Epithelial cell of umbilical artery (primary cell): ENCODE measurements at places on chromosomes 2 and 18. TPM values are rescaled to one million over a fixed set of nuclear protein-coding genes. Genes with fewer than 3 reads are reported as not detected.

RPL37A gene
- 667 and 1,719 TPM in 2 replicates for total RNA-seq

REEP1 gene
- under 0.01 TPM in 1 of 2 replicates, not detected in the other for total RNA-seq

MARS2 gene
- total RNA-seq: 4.9 and 6.1 TPM in 2 replicates

HJURP gene
- total RNA-seq: 23.1 and 26.0 TPM in 2 replicates
